ENCODE measurements at places on chromosomes 2 and 18. TPM values are rescaled to one million over a fixed set of nuclear protein-coding genes. Genes with fewer than 3 reads are reported as not detected.

DNA sequence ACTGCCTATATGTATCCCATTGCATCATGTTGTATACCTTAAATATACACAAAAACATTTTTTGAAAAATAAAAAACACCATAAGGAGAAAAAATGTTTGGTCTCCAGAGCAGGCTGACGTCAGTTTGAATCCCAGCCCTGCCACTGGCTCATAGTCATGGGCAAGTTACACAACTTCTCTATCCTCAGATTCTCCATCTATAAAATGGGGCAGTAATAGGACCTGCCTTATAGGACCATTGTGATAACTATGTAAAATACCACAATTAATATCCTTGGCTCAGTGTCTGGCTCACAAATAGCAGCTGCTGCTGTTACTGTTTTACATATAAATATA is 135.6 kb downstream of the SMAD7 start:
- DNase-seq: no peak

SH3RF3 gene
- polyA plus RNA-seq: 5.6 TPM

GRCh38 chr2:102020596-102021170 is 28.9 kb downstream of the IL1R2 start:
- DNase-seq: peak; percentile 77

VSNL1 gene
- 3.7 TPM for polyA plus RNA-seq

DNA sequence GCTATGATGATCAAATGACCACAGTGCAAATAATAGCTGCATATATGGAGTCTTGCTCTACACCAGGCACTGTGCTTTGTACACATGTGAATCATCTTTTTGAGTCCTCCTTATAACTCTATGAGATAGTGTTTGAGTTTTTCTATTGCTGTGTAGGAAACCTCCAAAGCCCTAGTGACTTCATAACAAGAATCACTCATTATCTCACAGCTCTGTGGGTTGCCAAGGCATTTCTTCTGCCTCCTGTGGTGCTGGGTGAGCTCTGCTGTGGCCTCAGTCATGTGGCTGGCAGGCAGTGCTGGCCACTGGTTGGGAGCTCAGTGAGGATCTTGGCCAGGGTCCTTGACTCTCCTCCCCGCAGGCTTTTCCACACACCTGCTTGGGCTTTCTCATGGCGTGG is 153.4 kb downstream of the CAPN13 start:
- DNase-seq: no peak

GRCh38 chr2:181680055-181680936 is at the start of gene NEUROD1:
TSS of gene NEUROD1 (minus strand) at chr2:181680517. CDS start at chr2:181678860, 1,657 bp downstream.
- DNase-seq: no peak

GRCh38 chr18:22952525-22952924 is 19.4 kb downstream of the RBBP8 start:
- no peak for DNase-seq
